ENCODE measurements at places on chromosomes 16 and 17. TPM values are rescaled to one million over a fixed set of nuclear protein-coding genes. Genes with fewer than 3 reads are reported as not detected.
A peak's percentile ranks its signal among the peaks of the same experiment; 100 is the strongest.

Gene XYLT1
- 0.88 TPM for polyA plus RNA-seq

Gene ITGB3
- polyA plus RNA-seq: 3.7 TPM

Gene KRTAP4-3
- polyA plus RNA-seq: not detected

Gene NPIPB9
- 2.1 TPM for polyA plus RNA-seq

Gene ABCC6
- 2.9 TPM for polyA plus RNA-seq

Gene CASKIN2
- 9.9 TPM for polyA plus RNA-seq

Gene NTHL1
- 42.1 TPM for polyA plus RNA-seq

Gene CLUH
- polyA plus RNA-seq: 98.8 TPM

Gene SAT2
- polyA plus RNA-seq: 59.8 TPM

- no peak for DNase-seq
Observed at GRCh38 chr17:231966-232807, 50.7 kb upstream of the DOC2B start.

DNA sequence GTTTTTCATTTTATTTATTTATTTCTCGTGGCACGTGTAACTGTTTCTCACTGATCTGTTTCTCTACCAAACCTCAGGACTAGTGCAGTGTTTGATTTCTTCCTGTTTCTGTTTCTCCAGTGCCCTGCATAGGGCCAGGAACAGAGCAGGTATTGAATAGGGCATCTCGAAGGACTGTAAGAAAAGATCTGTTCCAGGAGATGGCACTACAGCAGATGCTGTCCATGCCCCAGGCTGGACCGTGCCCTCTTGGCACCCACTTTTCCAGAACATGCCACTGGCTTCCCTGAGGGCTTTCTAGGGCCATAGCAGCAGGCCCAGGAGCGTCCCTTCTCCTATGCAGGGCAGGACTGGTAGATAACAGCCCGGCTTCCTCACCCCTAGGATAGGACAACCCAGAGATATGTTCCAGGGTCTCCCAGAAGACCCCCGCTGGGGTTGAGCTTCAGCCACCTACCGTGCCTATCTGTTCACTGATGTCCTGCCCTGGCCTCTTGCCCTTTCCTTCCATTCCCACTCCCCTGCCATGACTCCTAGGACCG, 4.4 kb downstream of the SNX20 start:
- no peak for DNase-seq

GRCh38 chr17:45852535-45853297, 8.0 kb downstream of the SPPL2C start:
- DNase-seq: peak; percentile 57

DNA sequence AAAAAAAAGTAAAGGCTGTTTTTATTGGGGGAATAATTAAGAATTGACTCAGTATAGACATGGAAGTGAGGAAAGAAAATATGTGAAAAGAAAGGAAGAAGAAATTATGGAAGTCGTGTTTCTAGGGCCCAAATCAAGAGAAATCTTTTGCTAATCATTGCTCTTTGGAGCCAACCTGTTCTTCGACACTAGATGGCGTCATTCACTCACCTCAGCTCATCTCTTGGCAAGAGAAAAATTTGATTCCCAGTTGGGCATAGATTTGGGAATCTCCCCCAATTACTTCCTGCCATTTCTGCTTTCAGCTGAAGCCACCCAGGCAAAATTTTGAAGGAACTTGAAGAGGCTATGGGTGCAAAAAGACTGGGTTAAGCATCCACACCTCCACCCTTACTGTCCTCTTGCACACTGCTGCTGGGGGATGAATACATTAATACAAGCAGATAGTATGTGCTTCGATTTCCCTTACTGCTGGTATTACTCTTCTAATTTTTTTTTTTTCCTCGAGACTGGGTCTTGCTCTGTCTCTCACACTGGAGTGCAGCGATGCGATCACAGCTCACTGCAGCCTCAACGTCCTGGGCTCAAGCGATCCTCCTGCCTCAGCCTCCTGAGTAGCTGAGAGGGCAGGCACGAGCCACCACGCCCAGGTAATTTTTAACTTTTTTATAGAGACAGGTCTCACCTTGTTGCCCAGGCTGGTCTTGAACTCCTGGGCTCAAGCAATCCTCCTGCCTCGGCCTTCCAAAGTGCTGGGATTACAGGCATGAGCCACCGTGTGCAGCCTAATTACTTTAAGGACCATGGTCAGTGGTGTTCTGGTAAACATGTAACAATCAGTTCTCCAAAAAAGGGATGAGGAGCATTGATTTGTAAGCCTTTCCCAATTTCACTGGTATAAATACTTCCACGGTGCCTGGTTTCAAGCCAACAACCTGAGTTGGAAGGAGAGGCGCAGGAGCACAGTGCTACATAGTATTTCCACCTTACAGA, 13.5 kb downstream of the PSMD7 start:
- DNase-seq: peak; percentile 65

GRCh38 chr16:17519101-17519955, 48.6 kb upstream of the XYLT1 start:
- no peak for DNase-seq

- no peak for DNase-seq
Observed at GRCh38 chr17:75615301-75615700, 17.9 kb upstream of the SMIM5 start.

- no peak for DNase-seq
Observed at GRCh38 chr16:74232806-74233465, 63.7 kb upstream of the PSMD7 start.

DNA sequence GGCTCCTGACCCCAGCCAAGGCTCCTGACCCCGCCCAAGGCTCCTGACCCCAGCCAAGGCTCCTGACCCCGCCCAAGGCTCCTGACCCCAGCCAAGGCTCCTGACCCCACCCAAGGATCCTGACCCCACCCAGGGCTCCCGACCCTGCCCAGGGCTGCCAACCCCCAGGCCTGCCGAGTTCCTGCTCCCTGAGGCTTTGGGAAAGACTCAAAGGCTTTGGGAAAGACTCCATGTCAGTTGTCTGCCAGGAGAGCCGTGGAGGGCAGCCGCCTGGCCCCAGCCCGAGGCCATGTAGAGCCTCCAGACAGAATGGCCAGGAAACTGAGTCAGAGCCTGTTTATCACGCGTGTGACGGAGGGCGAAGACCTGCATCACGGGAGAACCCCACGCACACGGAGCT, 21.1 kb downstream of the CBFA2T3 start:
- DNase-seq: no peak

DNA sequence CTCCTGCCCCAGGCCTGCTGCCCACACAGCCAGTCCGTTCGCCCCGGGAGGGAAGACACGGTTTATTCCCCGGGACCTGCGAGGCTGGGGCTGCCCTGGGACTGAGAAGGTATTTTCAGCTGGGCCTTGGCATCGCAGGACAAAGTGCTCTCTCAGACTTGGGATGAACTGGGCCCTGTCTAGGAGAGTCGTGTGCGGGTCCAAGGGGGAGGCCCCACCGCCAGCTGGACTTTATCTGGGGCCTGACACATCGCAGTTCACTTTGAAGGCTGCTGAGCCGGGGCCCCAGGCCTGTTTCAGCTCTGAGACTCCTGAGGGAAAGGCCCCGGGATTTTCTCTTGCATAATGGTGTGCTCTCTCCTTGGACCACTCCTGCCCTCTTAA, 6.8 kb downstream of the CRISPLD2 start:
- no peak for DNase-seq

DNA sequence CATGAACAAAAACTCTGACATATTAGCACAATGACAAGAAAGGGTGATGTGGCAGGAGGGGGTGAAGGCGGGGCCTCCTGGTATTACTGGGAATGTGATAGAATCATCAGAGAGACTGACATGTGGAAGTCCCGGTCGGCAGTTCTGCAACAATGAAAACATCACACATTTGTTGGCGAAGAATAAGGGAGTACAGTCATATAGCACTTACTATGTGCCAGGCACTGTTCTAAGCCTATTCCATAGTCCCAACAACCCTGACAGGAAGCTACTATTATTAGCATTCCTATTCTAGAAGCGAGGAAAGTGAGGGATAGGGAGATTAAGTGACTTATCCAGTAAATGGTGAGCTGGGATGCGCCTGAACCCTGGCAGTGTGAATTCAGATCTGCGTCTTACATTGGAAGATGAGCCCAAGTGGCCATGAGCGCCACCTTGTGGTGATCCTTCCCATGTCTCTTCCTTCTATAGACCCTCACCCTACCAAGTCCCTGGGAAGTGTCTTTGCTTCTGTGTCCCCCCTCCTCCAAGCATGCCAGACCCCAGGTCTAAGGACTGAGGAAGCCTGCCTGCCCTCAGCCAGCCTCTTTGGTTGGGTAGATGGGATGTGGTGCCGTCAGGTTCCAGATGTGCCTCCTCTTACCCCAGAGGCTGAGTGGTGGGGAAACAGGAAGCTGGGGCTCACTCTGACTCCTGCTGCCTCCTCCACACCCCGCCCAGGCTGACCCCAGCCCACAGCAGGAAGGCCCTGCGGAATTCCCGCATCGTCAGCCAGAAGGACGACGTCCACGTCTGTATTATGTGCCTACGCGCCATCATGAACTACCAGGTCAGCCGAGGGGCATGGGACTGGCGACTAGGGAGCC, 14.0 kb downstream of the FMNL1 start:
- peak; percentile 93 for DNase-seq

DNA sequence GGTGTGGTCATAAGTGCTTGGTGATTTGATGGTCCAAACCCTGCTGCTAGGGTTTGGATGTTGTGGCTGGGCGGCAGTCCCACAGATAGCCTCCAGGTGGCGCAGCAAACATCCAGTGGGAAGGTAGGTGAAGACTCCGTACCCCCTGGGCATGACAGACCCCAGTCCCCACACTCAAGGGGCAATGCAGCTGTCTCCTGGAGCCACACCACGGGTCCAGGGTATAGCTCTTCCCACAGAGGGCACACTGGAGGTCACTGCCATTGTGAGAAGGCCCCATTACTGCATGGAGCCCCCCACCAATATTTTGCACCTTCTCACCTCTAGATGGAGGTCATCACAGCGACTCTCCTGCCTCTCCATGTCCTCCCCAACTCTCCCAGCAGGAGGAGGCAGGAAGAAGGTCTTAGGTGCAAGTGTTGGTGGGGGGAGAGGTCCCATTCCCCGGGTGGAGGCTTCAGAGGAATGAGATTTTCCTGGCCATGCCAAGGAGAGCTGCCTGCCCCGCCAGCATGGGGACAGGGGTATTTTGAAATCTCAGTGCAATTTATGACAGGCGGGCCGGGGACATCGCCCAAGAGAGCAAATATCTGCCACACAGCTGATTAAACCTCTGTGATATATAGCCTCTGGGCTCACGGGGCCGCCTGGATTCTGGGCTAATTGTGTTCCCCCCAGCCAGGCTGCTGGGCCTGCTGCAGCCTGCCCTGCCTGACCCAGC, 17.1 kb upstream of the C17orf113 start:
- DNase-seq: peak; percentile 68

- DNase-seq: no peak
Observed at GRCh38 chr16:75099738-75100602, 16.6 kb downstream of the LDHD start.

DNA sequence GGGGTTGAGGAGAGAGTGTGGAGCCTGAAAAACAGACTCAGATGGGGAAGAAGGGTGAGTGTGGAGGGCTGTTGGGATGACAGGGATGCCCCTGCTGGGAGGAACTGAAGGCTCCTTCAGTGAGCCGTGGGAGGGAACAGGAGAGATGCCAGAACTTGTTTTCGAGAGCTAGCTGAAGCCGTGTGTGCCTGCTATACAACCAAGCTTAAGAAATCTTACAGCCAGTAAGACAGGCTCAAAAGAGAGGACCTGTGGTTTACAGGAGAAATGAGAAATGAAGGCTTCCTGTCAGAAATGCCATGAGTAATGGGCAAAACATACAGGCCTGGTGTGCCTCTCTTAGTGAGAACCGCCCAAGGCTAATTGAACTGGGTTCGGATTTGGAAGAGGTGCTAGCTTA, 99.6 kb downstream of the SPACA3 start:
- DNase-seq: no peak

- DNase-seq: peak; percentile 82
Observed at GRCh38 chr17:43398724-43399595, at the start of gene ARL4D. Gene ARL4D, plus strand, starts transcription at chr17:43398993. Its CDS starts 740 bp downstream, at chr17:43399733.

GRCh38 chr16:68466174-68466573, 17.9 kb upstream of the SMPD3 start:
- no peak for DNase-seq

GRCh38 chr17:70519300-70519699, 350.0 kb downstream of the KCNJ2 start:
- no peak for DNase-seq

- no peak for DNase-seq
Observed at GRCh38 chr16:14007450-14007849, 63.7 kb upstream of the MRTFB start.

- DNase-seq: no peak
Observed at GRCh38 chr17:72903522-72903921, 189.0 kb downstream of the SLC39A11 start.

DNA sequence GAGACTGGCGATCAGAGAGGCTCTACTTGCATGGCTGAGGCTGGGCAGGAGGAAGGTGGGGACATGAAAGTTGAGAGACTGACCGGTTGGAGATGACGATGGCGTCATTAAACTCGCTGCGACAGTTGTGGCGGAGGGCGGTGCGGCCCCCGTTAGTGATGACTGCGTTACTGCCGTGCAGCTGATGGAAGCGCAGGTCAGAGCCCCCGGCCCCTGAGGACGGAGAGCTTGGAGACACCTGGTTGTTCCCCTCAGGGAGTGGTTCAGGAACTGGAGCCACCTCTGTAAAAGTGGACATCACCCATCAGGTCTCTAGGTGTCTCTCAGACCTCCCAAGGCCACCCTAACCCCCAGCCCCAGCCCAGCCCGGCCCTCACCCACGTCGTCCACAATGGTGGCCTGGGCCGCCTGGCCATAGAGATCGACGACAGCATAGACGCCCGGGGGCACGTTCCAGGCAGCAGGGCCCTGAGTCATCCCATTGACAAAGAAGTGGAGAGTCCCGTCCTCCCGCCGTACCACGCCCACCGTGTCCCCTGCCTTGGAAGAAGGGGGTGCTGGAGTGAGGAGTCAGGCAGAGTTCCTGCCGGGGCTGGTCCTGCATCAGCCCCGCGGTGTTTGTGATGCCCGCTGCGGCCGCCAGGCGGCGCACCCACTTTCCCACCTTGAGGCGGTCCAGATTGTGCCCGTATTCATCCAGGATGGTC, 5.3 kb downstream of the NEURL4 start:
- peak; percentile 83 for DNase-seq

DNA sequence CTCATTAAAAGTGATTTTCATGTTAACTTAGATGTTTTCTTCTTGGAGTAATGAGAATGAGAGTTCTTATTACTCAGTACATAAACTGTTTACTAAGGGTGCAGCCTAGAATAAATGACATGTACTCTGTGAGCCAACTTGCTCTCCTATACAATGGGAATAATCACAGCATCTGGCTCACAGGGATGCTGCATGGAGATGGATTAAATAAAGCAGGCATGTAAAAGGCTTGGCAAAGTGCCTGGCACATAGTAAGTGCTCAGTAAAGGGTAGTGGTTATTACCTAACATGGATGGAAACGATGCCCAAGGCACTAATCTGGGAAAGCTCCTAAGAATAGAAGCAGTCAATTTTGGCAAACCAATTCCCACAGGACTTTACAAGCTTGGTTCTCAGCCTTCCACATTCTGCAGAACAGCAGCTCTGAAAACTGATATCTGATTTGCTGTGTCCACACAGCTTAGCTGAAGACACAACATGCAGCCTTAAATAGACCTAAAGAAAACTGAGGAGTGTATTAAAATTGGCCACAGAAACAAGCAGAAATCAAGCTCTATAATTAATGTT, 176.1 kb downstream of the ABCC12 start:
- no peak for DNase-seq

GRCh38 chr16:75195811-75196790, 10.9 kb downstream of the CTRB2 start:
- DNase-seq: no peak

All from A549 (cell line).